ENCODE measurements at places on chromosomes 1 and 21.

DNA sequence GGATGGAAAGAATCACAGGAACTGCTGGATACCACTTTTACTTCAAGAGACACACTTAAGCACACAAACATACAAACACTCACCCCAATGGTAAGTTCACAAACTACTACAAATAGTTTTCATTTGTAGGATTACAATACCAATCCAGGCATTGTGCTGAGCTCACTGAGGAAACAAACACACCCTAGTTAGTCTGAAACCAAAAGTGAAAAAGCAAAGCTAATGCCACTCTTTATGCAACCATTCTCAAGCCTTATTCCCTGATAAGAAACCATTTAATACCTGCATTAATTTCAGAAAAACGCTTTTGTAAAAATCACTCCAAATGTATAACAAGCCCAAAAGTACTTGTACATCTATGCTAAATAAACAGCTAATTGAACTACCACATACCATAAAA, 38.3 kb downstream of the RNF115 start:
- DNase-seq: no peak

DNA sequence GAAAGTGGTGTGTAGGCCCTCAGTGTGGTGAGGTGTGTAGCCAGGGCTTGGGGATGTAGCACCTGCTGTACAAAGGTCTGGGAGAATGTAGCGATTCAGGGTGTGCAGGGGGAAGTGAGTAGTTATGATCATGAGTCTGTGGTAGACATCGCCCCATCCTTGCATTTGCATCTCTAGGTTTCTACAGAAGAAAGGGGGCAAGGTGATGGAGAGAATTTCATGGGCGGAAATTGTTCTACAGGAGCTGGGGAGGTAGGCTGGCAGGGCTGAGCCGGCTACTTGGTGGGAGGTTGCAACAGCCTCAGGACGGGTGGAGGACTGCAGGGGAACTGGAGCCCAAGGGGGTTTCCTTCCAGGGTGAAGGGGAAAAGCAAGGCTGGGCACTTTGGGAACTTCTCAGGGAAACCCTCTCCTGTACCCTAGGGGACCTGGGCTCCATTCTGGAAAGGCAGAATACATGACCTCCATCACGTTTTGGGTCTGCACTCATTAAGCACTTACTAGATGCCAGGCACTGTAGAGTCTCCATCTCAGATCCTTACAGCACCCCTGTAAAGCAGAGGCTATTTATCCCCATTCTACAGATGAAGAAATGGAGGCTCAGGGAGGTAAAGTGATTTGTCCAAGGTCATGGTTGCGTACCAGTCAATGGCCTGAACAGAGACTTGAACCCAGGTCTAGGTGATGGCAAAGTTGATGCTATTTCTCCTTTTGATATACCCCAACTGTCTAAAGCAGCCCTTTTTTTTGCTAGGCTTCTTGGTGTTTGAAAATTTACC, 14.5 kb upstream of the TNFRSF1B start:
- no peak for DNase-seq

GRCh38 chr1:168767894-168768584, 39.0 kb upstream of the DPT start:
- DNase-seq: no peak

DNA sequence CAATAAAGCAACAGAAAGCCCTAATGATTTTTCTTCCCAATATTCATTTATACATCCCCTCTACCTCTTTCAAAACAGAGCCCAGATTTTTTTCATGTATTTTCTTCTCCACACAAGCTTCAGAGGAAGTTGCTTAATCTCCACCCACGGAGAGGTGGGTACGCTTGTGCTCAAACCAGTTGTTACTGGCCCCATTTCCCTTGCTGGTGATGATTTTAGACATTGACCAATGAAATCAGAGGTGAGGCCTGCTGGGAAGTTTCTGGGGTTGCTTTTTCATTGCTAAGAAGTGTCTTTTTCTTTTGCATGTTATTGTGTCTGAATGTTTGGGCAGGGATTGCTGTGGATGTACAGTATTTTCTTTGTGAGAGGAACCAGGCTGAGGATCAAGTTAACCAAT, 448.1 kb upstream of the B3GALT2 start:
- DNase-seq: no peak

GRCh38 chr1:204449678-204450280, 38.2 kb upstream of the PPP1R15B start:
- no peak for DNase-seq

- no peak for DNase-seq
Observed at GRCh38 chr1:182709225-182709764, 24.9 kb upstream of the RGS8 start.

DNA sequence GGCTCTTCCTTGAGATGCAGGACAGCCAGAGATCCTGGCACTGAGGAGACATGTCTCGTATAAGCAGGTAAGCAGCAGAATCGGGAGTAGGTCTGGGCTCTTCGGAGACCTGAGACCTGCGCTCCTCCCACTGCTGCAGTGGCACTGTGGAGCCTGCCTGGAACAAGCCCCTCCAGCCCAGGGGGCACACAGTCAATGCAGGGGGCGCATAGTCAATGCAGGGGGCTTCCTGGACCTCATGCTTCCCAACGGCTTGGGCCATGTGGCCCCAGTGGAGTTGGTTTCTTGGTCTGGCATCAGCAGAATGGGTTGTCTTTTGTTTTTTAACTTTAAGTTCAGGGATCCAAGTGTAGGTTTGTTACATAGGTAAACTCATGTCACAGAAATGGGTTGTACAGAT, 27.9 kb upstream of the EPHA8 start:
- no peak for DNase-seq

- DNase-seq: no peak
Observed at GRCh38 chr1:214224611-214225354, 56.2 kb upstream of the SMYD2 start.

GRCh38 chr1:83889707-83890106, 109.2 kb downstream of the TTLL7 start:
- no peak for DNase-seq

DNA sequence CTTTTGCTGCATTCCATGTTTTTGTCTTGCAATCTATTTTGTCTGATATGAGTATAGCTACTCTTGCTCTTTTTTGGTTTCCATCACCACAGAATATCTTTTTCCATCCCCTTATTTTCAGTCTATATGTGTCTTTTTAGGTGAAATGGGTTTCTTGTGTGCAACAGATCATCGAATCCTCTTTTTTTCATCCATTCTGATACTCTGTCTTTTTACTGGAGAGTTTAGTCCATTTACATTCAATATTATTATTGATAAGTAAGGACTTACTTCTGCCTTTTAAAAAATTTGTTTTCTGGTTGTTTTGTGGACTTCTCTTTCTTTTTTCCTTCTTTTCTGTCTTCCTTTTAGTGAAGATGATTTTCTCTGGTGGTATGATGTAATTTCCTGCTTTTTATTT, 64.6 kb upstream of the CD55 start:
- no peak for DNase-seq

GRCh38 chr1:40773748-40774265, 9.8 kb upstream of the KCNQ4 start:
- no peak for DNase-seq

- DNase-seq: no peak
Observed at GRCh38 chr1:108034396-108034795, 69.4 kb upstream of the VAV3 start.

DNA sequence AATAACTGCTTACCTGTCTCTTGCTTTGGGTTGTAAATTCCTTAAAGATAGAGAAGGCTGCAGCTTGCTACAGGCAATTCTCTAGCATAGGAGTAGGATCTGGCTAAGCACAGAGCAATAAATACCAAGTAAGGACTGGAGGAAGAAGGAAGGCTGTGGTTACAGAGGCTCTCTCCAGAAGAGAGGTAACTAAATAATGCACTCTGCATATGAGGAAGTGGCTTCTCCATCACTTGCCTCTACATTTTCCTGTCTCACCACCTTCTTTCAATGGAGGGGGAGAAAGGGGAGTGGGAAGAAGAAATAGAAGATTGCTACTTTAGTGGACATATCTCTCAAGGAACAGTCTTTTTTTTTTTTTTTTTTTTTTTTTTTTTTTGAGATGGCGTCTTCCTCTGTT, 60.9 kb upstream of the LAX1 start:
- no peak for DNase-seq

DNA sequence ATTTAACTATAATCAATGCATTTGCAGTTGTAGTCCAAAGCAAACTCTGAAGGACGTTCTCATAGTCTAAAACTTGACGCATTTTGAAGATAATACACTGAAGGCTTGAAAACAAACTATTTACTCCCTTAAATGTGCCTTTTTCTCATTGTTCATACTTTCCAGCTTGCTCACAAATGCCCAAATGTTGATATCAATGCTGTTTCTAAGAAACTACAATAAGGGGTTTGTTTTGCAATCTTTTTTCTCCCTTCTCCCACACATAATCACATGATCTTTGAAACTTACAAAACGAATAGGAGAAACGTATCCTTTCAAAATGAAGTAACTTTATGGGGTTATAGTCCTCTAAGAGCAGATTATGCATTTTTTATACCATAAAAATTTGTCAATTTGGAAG, 508.7 kb downstream of the DPYD start:
- no peak for DNase-seq

- no peak for DNase-seq
Observed at GRCh38 chr1:150609732-150610131, 19.7 kb downstream of the ENSA start.

DNA sequence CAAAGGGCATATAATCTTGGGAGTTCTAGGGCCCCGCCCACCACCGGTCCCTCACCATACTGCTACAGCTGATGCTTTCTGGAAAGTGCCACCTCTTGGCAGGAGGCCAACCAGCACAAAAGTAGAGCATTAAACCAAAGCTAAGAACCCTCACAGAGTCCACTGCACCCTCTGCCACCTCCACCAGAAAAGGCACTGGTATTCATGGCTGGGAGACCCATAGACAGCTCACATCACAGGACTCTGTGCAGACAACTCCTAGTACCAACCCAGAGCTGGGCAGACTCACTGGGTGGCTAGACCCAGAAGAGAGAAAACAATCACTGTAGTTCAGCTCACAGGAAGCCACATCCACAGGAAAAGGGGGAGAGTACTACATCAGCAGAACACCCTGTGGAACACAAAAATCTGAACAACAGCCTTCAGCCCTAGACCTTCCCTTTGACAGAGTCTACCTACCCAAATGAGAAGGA, 10.8 kb downstream of the THEM4 start:
- DNase-seq: no peak

DNA sequence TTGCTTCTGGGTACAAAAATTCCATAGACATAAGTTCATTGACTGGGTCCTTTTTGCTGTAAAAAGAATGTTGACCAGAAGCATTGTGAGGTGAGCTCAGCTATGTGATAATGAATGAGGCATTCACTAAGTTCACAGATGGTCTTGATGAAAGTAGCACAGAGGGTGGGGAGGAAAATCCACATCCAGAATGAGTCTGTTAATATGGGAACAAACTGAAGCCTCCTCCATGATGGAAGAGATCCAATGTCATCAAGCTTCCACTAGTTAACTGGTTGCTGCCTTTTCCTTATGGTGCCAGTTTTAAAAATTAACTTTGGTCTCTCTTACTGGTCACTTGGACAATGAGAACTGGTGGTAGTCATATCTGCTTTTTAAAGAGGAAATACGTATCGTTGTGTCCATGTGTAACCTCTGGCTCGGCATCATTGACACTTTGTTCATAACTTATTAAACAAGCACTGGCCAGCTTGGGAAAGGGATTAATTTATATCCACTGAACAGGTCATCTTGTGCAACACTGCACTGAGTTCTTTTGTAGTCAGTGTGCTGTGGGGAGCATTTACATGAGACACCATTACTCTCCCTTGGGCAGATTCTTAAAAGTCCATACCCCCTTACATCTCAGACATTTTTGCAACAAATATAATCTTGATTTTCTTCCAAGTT, 88.6 kb downstream of the ADAMTS1 start:
- DNase-seq: no peak

- no peak for DNase-seq
Observed at GRCh38 chr1:161046605-161047228, 940 bp upstream of the USF1 start.

GRCh38 chr21:14592296-14593000, 46.3 kb upstream of the SAMSN1 start:
- no peak for DNase-seq

DNA sequence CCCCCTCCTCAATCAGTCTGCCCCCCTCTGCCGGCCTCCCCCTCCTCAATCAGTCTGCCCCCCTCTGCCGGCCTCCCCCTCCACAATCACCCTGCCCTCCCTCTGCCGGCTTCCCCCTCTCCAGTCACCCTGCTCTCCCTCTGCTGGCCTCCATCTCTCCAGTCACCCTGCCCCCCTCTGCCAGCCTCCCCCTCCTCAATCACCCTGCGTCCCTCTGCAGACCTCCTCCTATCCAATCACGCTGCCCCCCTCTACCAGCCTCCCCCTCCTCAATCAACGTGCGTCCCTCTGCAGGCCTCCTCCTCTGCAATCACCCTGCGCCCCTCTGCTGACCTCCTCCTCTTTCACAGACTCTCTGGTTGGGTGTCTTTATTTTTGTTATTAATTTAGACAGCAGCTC, 11.5 kb upstream of the C1orf198 start:
- DNase-seq: no peak

DNA sequence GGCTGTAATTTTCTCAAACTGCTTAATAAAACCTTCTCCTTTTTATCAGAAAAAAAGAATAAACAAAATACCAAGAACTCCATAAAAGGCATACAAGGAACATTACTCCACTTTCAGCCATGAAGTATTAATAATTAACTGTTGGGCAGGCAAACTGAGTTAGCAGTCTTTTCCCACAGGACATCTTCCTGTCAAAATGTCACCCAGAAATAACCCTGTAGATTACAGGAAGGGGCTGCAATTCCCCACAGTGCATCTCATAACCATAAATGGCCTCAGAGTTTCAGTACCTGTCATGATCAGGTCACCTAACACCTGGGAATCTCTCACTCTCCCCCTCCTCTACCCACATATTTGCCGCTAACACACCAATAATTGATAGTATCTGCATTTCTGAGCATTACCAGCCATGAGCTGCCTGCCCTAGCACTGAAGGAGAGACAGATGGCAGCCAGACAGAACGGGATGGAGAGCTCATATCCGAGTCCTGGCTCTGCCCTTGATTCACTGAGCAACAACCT, 475.0 kb downstream of the SMYD3 start:
- DNase-seq: no peak

- no peak for DNase-seq
Observed at GRCh38 chr1:8595941-8596340, 221.5 kb downstream of the RERE start.

- DNase-seq: no peak
Observed at GRCh38 chr1:89518221-89518631, 6.4 kb upstream of the LRRC8B start.

DNA sequence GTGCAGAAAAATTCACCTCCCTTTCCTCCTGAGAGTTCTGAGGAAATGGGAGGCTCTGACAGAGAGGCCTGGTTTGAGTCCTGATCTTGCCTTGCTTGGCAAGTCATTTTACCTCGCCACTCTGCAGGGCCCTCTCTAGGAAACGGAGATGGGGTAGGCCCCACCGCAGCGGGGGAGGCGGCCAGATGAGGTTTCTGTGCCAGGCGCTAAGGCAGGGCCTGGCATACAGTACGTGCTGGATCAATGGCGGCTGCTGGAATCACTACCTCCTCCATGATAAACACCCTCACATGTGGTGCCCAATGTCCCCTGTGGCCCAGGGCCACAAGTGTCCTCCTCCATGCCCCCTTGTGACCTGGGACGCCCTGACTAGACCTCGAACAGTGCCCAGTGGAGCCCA, 499 bp upstream of the PLEKHG5 start:
- no peak for DNase-seq
